Activated CD8-positive, alpha-beta memory T cell treated with anti-CD3 and anti-CD28 coated beads for 48 hours (primary cell): ENCODE measurements at places on chromosomes 13 and 19.

DNA sequence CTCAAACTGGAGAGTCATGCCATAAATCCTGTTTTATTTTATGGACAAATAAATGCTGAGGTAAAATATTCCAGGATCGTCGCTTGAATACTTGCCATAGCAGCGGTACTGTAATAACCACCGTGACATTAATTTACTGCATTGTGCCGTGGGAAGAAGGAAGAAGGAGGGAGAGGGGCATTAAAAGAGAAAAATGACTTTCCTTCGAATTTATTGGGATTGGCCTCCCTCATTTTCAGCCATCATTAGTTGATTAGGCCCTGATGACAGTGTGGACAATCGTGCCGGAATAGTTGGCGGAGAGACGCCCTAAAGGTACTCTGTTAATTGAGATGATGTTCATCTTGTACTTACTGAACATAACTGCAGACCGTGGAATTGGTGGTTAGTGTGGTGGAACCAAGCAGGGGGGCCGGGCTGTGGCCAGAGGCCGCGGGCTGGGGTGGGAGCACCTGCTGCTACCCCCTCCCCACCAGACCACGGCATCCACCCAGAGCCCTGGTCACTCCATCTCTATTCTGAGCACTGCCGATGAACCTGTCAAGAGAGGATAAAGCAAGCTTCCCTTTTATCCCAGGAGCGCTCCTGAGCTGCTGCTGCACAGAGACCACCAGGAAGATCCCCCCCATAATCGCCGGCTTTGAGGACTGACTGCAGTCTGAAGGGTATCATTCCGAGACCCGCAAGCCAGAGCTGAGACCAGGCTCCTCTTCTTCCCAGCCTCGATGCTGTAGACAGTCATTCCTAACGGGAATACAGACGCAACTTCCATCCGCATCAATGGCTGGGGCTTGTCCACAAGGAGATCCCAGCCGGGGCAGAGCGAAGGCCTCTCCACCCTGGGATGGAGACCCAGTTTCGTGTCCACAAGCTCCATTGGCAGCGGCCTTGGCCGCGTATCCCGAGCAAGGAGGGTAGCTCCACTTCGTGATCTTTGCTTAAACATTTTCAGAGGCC is 168.3 kb upstream of the TSHZ3 start:
- no peak for DNase-seq

- DNase-seq: no peak
These were observed 156.9 kb downstream of the SIPA1L3 start for GRCh38 chr19:38063928-38064327.

DNA sequence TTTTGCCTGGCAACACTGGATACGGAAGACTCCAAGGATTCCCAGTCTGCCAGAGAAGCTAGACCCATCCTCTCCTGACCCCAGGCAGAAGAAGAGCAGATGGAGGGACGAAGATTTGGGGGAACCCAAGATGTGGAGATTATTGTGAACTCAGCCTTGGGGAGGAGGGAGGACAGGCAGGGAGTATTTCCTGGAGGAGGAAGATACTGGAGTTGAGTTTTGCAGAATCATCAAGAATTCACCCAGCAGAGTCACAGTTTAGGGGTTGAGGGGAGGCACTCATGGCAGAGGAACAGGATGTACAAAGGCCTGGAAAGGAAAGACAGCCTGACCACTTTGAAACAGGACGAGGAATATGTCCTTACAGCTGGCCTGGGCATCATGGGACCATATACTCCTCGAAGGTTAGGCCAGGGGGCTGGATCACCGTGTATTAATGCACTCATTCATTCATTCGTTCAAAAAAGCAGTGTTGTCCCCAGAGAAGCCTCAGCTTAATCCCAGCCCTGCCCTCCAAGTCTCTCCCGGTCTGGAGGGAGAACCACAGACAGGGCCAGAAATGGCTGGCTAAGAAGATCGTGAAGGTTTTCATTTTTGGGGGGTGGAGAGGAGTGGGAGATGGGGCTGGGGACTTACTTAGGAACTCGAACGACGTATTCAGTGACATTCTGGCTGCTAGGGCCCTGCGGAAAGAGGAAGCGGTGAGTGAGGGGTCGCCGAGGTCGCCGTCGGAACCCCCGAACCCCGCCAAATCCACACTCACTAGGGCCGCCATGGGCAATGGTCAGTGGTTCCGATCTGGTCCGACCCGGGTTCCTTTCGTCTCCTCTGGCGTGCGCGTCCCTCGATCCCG is 517 bp downstream of the GTF2F1 start:
- DNase-seq: no peak

DNA sequence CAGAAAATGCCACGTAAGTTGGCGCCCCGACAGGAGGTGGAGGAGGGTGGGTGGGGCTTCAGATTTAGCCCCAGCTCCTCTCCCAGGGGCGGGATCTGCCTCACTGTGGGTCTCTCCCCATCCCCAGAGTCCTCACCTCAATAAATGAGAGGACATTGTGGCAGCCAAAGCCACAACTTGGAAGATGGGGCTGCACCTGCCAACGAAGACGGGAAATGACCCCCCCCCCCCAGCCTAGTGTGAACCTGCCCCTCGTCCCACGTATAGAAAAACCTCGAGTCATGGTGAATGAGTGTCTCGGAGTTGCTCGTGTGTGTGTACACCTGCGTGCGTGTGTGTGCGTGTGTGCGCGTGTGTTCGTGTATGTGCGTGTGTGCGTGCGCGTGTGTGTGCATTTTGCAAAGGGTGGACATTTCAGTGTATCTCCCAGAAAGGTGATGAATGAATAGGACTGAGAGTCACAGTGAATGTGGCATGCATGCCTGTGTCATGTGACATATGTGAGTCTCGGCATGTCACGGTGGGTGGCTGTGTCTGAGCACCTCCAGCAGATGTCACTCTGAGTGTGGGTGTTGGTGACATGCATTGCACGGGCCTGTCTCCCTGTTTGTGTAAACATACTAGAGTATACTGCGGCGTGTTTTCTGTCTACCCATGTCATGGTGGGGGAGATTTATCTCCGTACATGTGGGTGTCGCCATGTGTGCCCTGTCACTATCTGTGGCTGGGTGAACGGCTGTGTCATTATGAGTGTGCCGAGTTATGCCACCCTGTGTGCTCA is 1.5 kb upstream of the TRAPPC5 start:
- no peak for DNase-seq
